ENCODE measurements at places on chromosomes 1 and 21. TPM values are rescaled to one million over a fixed set of nuclear protein-coding genes. Genes with fewer than 3 reads are reported as not detected.

- DNase-seq: no peak
Observed at GRCh38 chr1:68384321-68384813, 65.4 kb downstream of the RPE65 start.

- DNase-seq: no peak
Observed at GRCh38 chr1:44067266-44068250, 36.3 kb upstream of the SLC6A9 start.

DNA sequence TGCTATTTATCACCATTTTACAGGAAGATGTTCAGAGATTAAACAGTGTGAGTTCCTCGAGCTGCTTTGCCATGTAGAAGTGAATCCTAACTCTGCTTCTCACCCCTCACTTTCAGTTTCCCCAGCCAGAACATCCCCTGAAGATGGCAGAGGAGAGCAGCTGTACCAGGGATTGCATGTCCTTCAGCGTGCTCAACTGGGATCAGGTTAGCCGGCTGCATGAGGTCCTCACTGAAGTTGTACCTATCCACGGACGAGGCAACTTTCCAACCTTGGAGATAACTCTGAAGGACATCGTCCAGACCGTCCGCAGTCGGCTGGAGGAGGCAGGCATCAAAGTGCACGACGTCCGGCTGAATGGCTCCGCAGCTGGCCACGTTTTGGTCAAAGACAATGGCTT, 16.9 kb downstream of the TENT5C start:
- DNase-seq: no peak

- no peak for DNase-seq
Observed at GRCh38 chr1:30521261-30521865, 202.0 kb downstream of the MATN1 start.

DNA sequence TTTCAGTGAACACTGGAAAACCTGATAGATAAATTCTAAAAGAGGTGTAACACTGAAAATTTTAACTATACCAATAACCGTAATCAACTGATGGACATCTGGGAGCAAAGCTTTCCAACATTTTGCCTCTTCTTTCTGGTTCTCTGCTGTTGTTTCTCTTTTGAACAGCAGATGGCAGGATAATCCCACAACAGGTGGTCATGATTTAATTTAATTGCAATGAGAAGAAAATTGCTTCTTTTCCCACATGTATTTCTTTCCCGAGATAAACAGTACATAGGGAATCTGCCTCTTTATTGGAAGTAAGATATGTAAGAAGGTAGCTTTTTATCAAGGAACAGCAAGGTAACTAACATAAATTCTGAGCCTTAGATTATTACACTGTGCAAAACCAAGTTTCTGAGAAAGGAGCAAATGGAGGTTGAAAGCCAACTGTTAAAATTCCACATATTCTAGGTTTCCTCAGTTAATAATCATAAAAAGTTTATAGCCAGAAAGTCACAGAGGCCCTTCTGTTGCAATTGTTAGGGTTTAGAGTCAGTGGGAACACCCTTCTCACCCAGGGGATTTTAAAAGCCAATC, 72.9 kb downstream of the RPS6KA1 start:
- peak; percentile 61 for DNase-seq

GRCh38 chr1:25698252-25698651, 81.7 kb downstream of the MAN1C1 start:
- DNase-seq: no peak

DNA sequence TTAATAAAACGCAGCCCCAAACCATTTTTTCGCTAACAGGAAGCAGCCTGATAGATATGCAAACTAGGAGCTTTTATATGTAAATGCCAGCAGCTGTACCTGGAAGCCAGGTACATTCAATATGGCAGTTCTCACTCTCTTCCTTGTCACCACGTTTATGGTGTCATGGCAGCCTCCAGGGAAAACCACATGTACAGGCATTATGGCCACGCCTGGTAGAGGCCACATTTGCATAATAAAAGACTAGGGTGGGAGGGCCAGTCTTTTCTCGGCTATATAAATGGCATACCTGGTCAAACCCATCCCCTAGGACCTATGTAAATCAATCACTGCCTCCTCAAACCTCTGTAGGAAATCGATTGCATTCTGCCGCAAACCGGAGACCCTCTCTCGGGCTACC, 247.5 kb downstream of the NEGR1 start:
- DNase-seq: no peak

- DNase-seq: no peak
Observed at GRCh38 chr1:74470251-74470650, 42.2 kb downstream of the LRRC53 start.

- peak; percentile 23 for DNase-seq
Observed at GRCh38 chr1:114345930-114346479, 165.0 kb downstream of the TRIM33 start.

DNA sequence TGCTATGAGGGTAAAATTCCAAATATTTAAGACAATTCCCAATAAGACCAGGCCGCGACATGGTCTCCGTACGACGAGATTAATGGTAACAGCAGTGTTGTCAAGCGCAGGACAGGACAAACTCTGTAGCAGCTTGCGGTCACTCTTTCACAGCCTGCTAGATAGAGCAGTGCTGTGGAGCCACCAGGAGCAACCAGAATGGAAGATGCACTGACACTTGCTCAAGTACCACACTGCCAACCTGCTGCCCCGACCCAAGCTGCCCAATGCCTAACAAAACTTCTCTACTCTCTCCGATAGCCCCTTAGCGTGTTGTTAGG, 636 bp downstream of the WARS2 start:
- no peak for DNase-seq

- DNase-seq: peak; percentile 52
Observed at GRCh38 chr1:209435654-209436566, 147.6 kb upstream of the CAMK1G start.

- no peak for DNase-seq
Observed at GRCh38 chr1:19949016-19949415, 25.6 kb upstream of the PLA2G2E start.

- no peak for DNase-seq
Observed at GRCh38 chr1:109277434-109278204, 5.3 kb downstream of the PSRC1 start.

- no peak for DNase-seq
Observed at GRCh38 chr1:100313382-100313781, 38.9 kb upstream of the CDC14A start.

DNA sequence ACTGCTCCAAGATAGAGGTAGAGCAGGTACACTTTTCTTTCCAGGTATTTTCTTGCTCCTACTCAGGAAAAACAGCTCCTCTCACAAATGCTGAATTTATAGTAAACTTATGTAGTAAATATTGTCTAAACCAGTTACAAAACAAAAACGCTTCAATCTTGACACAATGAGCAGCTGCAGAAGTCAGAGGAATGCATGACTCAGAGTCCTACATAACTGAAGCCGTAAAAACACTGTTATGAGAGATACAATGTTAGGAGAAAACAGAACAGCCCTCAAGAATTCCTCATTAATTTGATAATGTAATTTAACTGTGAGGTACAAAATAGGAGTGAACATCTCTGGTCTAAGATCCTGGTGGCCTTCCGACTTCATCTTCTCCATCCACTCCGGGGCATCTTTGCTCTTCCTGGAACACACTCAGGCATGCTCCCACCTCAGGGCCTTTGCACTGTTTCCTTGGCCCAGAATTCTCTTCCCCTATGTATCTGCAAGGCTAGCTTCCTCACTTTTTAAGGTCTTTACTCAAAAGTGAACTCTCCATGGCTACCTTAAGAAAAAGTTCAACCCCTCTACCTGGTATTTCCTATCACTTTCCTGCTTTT, 138.5 kb downstream of the SLC45A1 start:
- DNase-seq: no peak

THEM5 gene
- 0.37 TPM for polyA plus RNA-seq

NOS1AP gene
- 18.0 TPM for polyA plus RNA-seq

OR2AK2 gene
- not detected for polyA plus RNA-seq

ACTN2 gene
- 0.45 TPM for polyA plus RNA-seq

C1orf52 gene
- 43.0 TPM for polyA plus RNA-seq

BRDT gene
- polyA plus RNA-seq: not detected

AP4B1 gene
- 26.7 TPM for polyA plus RNA-seq

TFF2 gene
- polyA plus RNA-seq: not detected

AMY1A gene
- not detected for polyA plus RNA-seq

BLZF1 gene
- 28.1 TPM for polyA plus RNA-seq

CLDN14 gene
- polyA plus RNA-seq: 2.3 TPM

Measured in renal cortex interstitium (tissue), 15 donors.